ENCODE measurements at places on chromosomes 5 and 9. TPM values are rescaled to one million over a fixed set of nuclear protein-coding genes. Genes with fewer than 3 reads are reported as not detected.

FIBCD1 gene
- not detected for total RNA-seq

SLC6A7 gene
- total RNA-seq: not detected

GABBR2 gene
- total RNA-seq: not detected

ADRB2 gene
- total RNA-seq: 0.98 TPM

RLN1 gene
- 1.3 TPM for total RNA-seq

Measured in activated CD8-positive, alpha-beta T cell treated with anti-CD3 and anti-CD28 coated beads for 36 hours (primary cell).